ENCODE measurements at places on chromosomes 7 and 10.

- peak; percentile 39 for DNase-seq
These were observed 492.9 kb downstream of the PTPRN2 start for GRCh38 chr7:158094671-158095226.

DNA sequence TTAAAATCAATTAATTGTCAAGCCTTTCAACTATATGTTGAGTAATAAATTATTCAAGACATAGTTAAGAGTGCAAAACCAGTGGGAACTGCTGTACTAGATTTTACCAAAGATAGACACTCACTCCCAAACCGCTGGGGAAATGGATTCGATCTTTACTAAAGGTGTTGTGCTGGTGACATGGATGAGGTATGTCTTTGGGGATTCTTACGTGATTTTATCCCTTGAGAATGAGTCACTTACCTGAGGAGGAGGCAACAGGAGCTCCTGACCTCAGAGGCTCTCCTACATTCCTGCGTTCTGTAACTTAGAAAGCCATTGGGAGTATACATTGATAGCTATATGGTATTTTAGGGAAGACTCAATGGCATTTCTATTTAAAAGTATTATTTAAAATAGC is 165.5 kb downstream of the PKD1L1 start:
- DNase-seq = no peak

DNA sequence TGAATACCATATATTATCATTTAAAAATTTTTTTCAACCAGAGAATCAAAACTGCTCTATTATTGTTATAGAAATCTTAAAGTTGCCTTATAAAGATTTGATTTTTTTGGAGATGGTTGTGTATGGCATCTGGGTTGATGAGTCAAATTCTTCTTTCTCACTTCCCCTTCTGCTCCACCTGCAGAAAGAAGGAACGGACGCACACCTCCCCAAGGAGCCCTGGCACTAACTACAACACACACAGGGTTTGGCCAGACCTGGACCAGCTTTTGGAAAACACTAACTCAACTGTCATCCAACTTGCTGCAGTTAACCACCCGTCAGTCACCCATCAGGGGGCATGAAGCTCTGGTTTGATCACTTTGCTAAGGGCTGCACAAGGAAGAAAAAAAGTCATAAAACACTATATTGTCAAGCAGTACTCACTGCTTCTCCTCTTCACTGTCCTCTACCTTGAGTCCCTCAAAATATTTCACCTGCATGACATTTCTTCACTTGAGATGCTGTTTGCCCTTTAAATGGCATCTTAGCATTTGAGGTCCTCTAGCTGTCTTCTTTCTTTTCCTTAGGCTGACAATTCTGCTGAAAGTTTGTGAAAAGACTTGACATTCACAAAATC is 266.7 kb upstream of the PHF14 start:
- no peak for DNase-seq

- DNase-seq = no peak
These were observed 33.8 kb downstream of the PANK1 start for GRCh38 chr10:89611282-89611681.

DNA sequence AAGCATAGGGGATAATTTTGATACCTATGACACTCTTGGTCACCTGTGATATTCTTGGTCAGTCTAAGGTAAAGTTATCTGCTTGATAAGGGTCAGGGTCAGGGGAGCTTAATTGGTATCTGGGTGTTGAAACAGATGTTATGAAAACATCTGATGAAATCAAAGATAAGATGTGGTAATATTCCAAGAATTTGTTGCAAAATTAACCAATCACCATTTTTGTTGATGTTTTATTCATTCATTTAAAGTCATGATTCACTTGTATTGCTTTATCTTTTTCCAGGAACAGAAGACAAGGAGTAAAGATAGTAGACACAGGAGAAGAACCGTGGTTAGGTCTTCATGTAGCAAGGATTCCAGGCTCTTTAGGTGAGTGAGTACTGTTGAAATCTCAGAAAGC is 103.1 kb downstream of the SEMA3C start:
- DNase-seq = no peak

GRCh38 chr7:1645071-1645409 is 25.0 kb upstream of the ELFN1 start:
- no peak for DNase-seq

GRCh38 chr10:69123306-69123746 is 652 bp upstream of the VPS26A start:
- peak; percentile 81 for DNase-seq

- DNase-seq = no peak
These were observed 239.9 kb downstream of the CELF2 start for GRCh38 chr10:11257440-11258090.
